Activated CD8-positive, alpha-beta T cell treated with anti-CD3 and anti-CD28 coated beads, Interleukin-2, amount 10 ng/mL, durations not matched to agents 7 days and 5 days (primary cell): ENCODE measurements at places on chromosomes 5 and 9. TPM values are rescaled to one million over a fixed set of nuclear protein-coding genes. Genes with fewer than 3 reads are reported as not detected.

The SPINK6 gene
- not detected for total RNA-seq

The IL7R gene
- 48.4 TPM for total RNA-seq

The OR2K2 gene
- not detected for total RNA-seq

The PCDHA11 gene
- total RNA-seq, result not detected

The JAKMIP2 gene
- 8.2 TPM for total RNA-seq

The MRRF gene
- 39.1 TPM for total RNA-seq

The MARVELD2 gene
- total RNA-seq, result 0.26 TPM

The SAXO1 gene
- 0.10 TPM for total RNA-seq

The PCDHB12 gene
- not detected for total RNA-seq

The SPATA6L gene
- total RNA-seq, result 0.29 TPM

The PCDHGA6 gene
- total RNA-seq, result 0.08 TPM

The PCDHGB4 gene
- not detected for total RNA-seq

The PCDHA1 gene
- total RNA-seq, result not detected

The ZNF483 gene
- total RNA-seq, result 2.3 TPM

The LCN9 gene
- total RNA-seq, result not detected

The ADRA1B gene
- total RNA-seq, result not detected

The LCN10 gene
- 1.8 TPM for total RNA-seq

The BTNL9 gene
- total RNA-seq, result not detected

The NR5A1 gene
- total RNA-seq, result not detected

The FGF10 gene
- total RNA-seq, result not detected

The CXCL14 gene
- total RNA-seq, result not detected

The PCDHB7 gene
- total RNA-seq, result not detected

The ENG gene
- 22.9 TPM for total RNA-seq

The ZCCHC9 gene
- total RNA-seq, result 29.9 TPM

The TRIM41 gene
- total RNA-seq, result 40.0 TPM

The MYO10 gene
- not detected for total RNA-seq

The FOXD4L4 gene
- total RNA-seq, result 0.10 TPM

The LCN2 gene
- total RNA-seq, result not detected

The LIFR gene
- not detected for total RNA-seq

The PROP1 gene
- not detected for total RNA-seq

The RPL37 gene
- total RNA-seq, result 1,566 TPM

The BARHL1 gene
- total RNA-seq, result not detected

The TMC1 gene
- total RNA-seq, result not detected

The CARTPT gene
- not detected for total RNA-seq

The GFPT2 gene
- not detected for total RNA-seq

The EGFLAM gene
- not detected for total RNA-seq

The MARCOL gene
- total RNA-seq, result not detected

The TNFSF15 gene
- 1.1 TPM for total RNA-seq

The GABRA6 gene
- not detected for total RNA-seq

The SLC25A48 gene
- not detected for total RNA-seq

The DRD1 gene
- total RNA-seq, result not detected

The NSG2 gene
- total RNA-seq, result not detected

The PITX1 gene
- not detected for total RNA-seq

The CCNI2 gene
- 9.5 TPM for total RNA-seq

The ELAVL2 gene
- total RNA-seq, result not detected

The ZBED3 gene
- 2.0 TPM for total RNA-seq
